Epithelial cell of esophagus (primary cell): ENCODE measurements at places on chromosomes 11 and 22.

- DNase-seq: peak; percentile 89
Measured at GRCh38 chr11:122749005-122749687, 89.2 kb upstream of the CRTAM start.

- DNase-seq: no peak
Measured at GRCh38 chr11:131402040-131402439, 31.6 kb downstream of the NTM start.

DNA sequence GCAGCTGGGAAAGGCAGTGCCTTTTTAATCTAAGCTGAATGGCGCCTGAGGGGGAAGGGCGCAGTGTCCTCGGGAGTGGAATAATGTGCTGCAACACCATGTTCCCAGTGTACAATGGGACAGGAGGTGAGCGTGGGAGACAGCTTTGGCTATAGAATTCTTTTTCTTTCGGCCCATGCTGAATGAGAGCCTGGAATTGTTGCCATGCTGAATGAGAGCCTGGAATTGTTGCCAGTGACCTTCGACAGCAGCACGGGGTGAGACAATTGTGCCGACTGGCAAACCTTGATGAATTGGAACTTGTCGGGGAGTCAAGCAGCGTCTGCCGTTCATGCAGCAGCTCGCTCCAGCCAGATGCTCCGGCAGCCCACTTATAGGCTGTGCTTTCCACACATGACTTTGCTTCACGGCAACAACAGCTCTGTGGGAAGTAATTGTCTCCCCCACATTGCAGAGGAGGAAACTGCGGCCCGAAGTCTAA is 141.4 kb upstream of the E2F8 start:
- DNase-seq: no peak

GRCh38 chr11:126722956-126723664 is 277.5 kb downstream of the KIRREL3 start:
- DNase-seq: no peak

DNA sequence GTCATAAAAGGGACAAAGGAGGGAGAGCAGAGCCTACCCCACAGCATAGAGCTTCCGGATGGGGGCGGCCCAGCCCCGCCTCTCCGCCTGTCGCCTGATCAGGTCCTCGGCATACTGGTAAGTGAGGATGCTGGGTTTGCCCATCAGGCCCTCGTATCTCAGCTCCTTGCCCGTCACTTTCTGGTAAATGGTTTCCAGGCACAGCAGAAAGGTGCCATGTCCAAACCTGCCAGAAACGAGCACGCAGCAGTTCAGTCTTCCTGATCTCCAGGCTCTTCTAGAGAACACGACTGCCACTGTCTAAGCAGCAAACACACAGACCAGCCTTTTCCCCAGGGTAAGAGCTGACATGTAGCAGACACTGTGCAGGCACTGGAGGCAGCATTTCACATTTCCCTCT is 17.4 kb upstream of the TMEM121B start:
- DNase-seq: no peak
